ENCODE measurements at places on chromosomes 16 and 17.

DNA sequence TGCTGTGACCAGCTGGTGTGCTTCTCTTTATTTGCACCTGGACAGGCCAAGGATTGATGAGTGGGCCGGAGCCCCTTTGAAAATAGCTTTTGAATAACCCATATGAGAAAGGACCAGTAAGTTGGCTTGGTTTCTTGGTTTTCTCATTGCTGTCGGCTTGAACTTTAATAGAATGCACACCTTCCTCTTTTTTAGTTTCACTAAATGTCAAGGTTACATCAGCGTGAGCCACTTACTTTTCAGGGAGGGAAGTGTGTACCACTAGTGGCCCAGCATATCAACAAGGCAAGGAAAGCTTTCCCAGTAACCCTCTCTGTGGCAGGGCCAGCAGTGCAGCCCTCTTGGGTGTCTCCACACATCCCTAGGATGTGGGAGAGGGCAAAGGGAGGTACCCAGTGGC lies 433.3 kb downstream of the CA10 start:
- no peak for DNase-seq

DNA sequence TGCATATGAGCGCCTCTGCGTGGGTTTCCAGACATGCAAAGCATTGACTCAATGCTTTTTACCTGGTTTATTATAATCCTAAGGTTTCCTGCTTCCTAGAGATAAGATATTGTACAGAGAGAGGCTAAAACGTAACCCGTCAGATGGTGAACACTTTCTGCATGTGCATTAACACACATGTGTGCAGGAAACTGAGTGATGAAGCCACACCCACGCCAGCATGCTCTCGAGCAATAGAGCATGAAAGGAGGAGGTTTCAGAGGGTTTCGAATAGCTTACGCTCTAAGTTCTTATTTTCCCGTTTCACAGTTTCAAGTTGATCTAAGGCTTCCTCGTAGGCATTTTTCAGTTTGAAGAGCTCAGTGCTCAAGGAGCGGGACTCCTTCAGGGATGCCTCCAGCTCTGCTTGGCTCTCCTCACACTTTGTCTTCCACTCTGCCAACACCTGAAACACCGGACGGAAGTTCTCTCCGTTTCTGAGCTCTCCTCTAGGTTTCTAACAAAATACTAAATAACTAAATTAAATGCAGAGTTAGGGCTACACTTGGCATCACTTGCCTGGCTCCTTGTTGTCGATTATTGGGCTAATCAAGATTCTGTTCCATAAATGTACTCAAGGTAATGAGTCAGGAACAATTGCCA lies 23.2 kb downstream of the MYH3 start:
- no peak for DNase-seq

- no peak for DNase-seq
Observed at GRCh38 chr17:75530837-75531720, 5.6 kb downstream of the LLGL2 start.

DNA sequence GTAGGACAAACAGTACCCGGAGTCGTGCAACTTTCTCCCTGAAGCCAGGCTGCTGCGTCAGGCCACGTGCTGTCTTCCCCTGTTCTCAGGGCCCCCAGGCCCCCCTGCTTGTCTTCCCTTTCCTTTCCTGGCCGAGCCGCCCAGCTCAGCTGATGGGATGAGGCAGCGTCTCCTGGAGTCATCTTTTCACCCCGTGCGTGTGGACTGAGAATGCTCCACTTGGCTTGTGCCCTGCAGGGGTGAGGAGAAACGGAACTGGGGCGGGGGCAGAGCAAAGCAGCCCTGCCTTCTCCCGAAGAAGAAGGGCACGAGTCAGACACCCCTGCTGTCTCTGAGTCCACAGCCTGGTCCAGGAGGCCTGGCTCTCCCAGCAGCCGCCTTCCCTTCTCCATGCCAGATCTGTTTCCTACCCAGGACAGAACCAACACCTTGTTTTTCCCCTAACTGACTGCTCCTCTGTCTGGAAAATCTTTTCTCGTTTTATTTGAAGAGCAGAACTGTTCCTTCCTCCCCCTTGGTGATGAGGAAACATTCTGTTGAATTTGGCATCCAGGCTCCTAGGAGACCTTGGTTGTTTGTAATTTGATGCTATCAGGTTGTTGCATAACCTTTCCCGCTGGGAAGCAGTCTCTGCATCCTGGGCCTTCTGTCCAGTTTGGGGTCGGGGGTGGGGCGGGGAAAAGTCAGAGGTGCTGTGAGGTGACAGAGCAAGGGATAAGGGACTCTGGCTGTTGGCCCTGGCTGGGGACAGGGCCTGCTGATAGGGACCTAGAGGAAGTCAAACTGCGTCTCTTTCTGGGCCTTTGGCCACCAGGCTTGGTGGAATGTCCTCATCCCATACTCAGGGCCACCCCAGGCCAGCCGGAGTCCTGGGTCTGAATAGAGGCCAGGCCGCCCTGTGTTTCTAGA lies 78.8 kb downstream of the WIPI1 start:
- peak; percentile 85 for DNase-seq

- DNase-seq = no peak
Observed at GRCh38 chr17:20986767-20987510, 55.9 kb downstream of the USP22 start.

DNA sequence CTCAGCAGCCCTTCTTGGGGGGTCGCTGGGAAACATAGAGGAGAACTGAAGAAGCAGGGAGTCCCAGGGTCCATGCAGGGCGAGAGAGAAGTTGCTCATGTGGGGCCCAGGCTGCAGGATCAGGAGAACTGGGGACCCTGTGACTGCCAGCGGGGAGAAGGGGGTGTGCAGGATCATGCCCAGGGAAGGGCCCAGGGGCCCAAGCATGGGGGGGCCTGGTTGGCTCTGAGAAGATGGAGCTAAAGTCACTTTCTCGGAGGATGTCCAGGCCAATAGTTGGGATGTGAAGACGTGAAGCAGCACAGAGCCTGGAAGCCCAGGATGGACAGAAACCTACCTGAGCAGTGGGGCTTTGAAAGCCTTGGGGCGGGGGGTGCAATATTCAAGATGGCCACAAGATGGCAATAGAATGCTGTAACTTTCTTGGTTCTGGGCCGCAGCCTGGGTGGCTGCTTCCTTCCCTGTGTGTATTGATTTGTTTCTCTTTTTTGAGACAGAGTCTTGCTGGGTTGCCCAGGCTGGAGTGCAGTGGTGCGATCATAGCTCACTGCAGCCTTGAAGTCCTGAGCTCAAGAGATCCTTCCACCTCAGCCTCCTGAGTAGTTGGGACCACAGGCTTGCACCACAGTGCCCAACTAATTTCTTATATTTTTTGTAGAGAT lies 3.4 kb downstream of the STH start:
- peak; percentile 65 for DNase-seq

DNA sequence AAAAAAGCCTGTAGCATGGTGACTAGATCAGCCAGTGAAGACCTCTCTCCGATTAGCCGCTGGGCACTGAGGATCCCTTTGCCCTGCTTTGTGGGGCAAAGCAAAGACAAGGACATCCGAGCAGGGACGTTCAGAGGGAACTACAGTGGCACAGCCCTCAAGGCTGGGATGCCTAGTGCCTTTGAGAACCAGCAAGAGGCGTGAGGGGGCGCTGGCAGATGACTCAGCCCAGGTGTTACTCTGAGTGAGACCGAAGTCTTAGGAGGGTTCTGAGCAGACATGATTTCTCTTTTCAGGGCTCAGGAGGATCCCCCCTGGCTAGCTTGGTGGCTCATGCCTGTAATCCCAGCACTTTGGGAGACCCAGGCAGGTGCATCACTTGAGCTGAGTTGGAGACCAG lies 178.6 kb downstream of the CPPED1 start:
- no peak for DNase-seq

DNA sequence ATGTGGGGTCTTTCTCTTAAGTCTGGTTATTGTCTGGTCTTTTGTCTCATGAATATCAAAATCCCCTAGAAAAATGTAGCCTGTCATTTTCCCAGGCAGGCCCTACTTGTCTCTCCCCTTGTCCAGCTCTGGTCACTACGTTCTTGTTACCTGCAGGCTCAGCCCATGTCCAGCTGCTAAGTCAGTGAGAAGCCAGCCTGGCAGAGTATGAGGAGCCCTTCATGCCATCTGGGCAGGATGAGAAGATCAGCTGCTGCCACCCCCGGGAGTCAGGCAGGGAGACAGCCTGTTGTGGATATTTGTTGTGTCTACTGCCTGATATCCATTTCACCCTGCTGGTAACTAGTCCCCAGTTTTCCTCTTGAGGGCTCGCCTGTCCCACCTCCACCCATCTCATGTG lies 88.9 kb downstream of the ASIC2 start:
- no peak for DNase-seq

GRCh38 chr17:80453998-80454556 lies 22.3 kb downstream of the NPTX1 start:
- no peak for DNase-seq

DNA sequence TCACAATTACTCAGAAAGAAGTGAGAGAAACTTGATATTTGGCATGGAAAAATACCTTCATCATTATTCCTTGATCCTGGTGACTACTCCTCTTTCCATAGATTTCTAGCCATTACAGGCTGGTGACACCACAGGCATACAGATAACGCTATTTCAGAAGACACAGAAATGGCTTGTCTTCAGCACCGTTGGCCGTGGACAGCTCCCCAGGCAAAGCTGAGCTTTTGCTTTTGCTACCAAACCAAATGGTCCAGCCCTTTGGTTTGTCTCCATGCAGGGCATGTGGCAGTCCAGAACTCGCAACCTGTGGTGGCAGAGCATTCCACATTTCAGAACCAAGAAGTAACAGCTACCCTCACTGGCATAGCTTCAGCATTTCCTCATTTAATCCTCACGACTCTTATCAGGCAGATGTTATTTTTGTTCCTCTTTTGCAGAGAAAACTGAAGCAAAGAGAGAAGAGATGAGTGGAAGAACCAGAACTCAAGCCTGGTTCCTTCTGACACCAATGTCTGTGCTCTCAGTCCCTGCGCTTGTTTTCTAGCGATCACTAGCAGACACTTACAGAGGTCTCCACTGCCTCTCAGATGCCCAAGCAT lies 55.5 kb downstream of the HS3ST4 start:
- DNase-seq = no peak

DNA sequence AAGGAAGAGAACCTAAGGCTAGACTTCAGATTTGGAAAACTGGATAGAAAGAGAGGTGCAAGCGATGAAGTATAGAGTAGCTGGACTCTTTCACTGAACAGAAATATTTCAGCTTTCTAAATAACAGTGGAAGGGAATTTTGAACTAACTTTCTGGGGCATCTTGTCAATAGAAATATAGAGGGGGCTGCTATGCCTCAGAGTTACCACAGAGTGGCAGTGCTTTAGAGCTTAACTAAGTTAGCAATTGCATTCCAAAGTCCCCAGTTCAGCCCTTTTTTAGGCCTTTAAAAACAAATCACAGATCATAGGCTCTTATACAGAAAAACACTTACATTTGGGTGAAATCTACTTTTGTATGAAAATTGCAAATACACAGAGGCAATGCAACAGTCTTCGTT lies 154.2 kb upstream of the CDH8 start:
- DNase-seq = peak; percentile 30

DNA sequence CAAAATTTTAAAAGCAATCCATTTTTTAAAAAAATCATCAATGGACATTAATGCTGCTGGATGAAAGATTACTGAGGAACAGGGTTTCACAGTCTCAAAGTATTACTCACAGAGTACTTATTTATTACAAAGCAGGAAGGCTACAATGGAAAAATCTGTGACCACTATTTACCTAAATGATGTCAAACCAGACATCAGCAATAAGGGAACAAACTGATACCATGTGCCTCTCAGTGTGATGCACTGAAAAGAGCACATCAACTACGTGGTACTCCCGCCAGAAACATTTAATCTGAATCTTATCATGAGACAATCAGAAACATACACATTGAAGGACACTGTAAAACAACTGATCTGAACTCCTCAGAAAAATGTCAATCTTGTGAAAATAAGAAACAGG lies 124.2 kb downstream of the PARN start:
- no peak for DNase-seq

DNA sequence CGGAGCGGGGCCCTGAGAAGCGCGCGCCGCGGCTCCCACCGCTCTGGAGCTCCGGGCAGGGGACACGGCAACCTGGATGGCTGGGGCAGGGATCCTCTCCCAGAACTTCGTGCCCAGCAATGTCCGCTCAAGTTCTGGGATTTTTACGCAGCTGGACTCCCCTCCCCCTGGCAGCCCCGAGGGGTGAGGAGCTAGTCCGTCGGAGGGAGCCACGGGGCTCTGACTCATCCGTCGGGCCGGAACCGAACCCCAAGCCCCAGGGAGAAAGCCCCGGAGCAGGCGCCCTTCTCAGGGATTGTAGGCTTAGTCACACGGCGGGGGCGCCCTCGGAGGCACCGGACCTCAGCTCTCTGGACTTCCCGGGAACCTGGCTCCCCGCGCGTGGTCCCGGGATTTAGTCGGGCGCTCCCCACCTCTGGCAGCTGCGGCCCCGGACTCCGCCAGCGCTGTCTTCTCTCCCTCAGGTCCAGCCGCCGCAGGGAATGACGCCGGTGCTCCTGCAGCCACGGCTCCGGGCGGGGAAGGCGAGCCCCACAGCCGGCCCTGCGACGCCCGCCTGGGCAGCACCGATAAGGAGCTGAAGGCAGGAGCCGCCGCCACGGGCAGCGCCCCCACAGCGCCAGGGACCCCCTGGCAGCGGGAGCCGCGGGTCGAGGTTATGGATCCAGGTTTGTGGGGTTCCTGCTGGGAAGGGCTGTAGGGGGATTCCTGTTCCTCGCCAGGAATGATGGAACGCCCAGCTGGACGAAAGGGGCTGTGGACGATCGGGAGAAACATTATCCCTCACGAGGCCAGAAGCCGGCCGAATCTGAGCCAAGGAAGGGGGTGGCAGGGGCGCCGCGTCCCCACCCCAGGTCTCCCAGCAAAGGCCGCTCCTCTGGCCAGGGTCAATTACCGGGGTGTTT lies 830 bp downstream of the SPHK1 start:
- DNase-seq = peak; percentile 81

- no peak for DNase-seq
Observed at GRCh38 chr17:47304186-47304585, 19.6 kb upstream of the EFCAB13 start.

- no peak for DNase-seq
Observed at GRCh38 chr16:24045641-24046040, 209.9 kb downstream of the PRKCB start.

DNA sequence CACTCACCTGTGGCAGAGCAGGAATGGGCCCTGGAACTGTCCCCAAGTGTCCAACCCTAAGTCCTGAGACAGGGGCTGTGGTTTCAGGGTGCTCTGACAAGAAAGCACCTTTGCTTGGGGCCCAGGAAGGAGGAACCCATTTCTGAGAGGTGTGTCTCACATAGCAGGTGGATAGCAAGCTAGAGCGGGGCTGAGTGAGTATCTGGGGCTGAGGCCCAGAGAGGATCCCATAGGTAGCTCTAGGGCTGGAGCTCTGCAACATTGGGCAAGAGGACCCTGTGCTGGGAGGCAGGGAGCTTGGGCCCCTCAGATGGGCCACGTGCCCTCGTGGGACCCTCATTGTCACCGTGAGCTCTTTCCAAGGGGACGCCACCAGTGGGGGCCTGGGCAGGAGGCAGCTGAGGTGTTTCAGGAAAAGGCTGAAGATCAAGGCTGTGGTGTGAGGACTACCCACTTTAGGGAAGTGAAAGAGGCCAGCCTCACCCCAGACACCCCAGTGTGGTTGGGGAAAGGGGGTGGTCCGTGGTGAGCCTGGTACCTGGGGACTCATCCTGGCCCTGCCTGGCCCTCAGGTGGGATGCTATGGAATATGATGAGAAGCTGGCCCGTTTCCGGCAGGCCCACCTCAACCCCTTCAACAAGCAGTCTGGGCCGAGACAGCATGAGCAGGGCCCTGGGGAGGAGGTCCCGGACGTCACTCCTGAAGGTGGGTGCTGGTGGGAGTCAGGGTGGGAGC lies 5.3 kb downstream of the DEF8 start:
- DNase-seq = no peak

Data from kidney capillary endothelial cell (primary cell).